Nephron progenitor cell (in vitro differentiated cells): ENCODE measurements at places on chromosomes 1 and 21.

DNA sequence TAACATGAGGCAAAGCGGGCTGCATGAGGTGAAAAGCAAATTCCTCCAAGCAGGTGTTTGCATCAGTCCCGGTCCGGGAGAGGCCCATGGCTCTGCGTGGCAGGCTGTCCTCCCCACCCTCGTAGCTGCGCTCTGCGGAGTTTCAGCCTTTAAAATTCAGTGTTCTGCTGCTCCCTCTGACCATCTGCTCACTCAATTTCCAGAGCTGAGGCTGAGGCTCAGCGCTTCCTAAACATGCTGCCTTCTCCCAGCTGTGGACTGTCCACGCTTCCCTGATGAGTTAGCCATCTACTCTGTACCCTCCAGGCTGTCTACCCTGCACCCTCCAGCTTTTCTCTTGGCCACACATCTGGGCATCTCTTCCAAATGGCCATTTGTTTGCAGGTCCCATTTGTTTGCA lies 87.7 kb downstream of the KCNJ6 start:
- peaks cover 6% of the 10 kb centered on the region for H3K27me3 ChIP-seq
- peaks cover 38% of the 10 kb centered on the region for H3K4me1 ChIP-seq
- peak overlapping the region; percentile 80 for H3K27ac ChIP-seq
- DNase-seq = no peak
- H3K4me3 ChIP-seq = no peak overlapping the region

GRCh38 chr21:37696936-37697335 lies 219.3 kb downstream of the KCNJ6 start:
- H3K4me3 ChIP-seq = no peak overlapping the region
- no peaks in the 10 kb centered on the region for H3K36me3 ChIP-seq
- peaks cover 7% of the 10 kb centered on the region for H3K4me1 ChIP-seq
- DNase-seq = no peak
- peaks cover 4% of the 10 kb centered on the region for H3K27me3 ChIP-seq

GRCh38 chr1:162666006-162666645 lies 33.9 kb downstream of the DDR2 start:
- DNase-seq = no peak
- no peak overlapping the region for H3K4me3 ChIP-seq
- H3K4me1 ChIP-seq = peaks cover 19% of the 10 kb centered on the region
- H3K36me3 ChIP-seq = no peaks in the 10 kb centered on the region

GRCh38 chr1:228366866-228367741 lies 39.5 kb downstream of the TRIM11 start:
- no peak for DNase-seq
- no peaks in the 10 kb centered on the region for H3K36me3 ChIP-seq
- peaks cover 8% of the 10 kb centered on the region for H3K4me1 ChIP-seq
- H3K27ac ChIP-seq = no peak overlapping the region
- no peak overlapping the region for H3K4me3 ChIP-seq

- peaks cover 93% of the 10 kb centered on the region for H3K27me3 ChIP-seq
- no peak overlapping the region for H3K4me3 ChIP-seq
- DNase-seq = no peak
- H3K27ac ChIP-seq = no peak overlapping the region
- H3K36me3 ChIP-seq = no peaks in the 10 kb centered on the region
Observed at GRCh38 chr1:204191456-204191855, 4.8 kb downstream of the KISS1 start.

GRCh38 chr1:209863766-209864485 lies 36.2 kb downstream of the UTP25 start:
- DNase-seq = no peak
- H3K27me3 ChIP-seq = peaks cover 45% of the 10 kb centered on the region
- no peak overlapping the region for H3K27ac ChIP-seq
- H3K36me3 ChIP-seq = no peaks in the 10 kb centered on the region
- H3K4me3 ChIP-seq = no peak overlapping the region

GRCh38 chr1:239016337-239016736 lies 370.0 kb upstream of the CHRM3 start:
- no peak overlapping the region for H3K27ac ChIP-seq
- no peaks in the 10 kb centered on the region for H3K36me3 ChIP-seq
- no peaks in the 10 kb centered on the region for H3K4me1 ChIP-seq

GRCh38 chr21:29376556-29376955 lies 77.8 kb downstream of the BACH1 start:
- H3K36me3 ChIP-seq = peaks cover 11% of the 10 kb centered on the region
- H3K4me1 ChIP-seq = no peaks in the 10 kb centered on the region
- peak overlapping the region; percentile 59 for H3K27ac ChIP-seq
- peak; percentile 16 for DNase-seq
- no peak overlapping the region for H3K4me3 ChIP-seq
- no peaks in the 10 kb centered on the region for H3K27me3 ChIP-seq

- peaks cover 85% of the 10 kb centered on the region for H3K36me3 ChIP-seq
- H3K4me1 ChIP-seq = no peaks in the 10 kb centered on the region
Observed at GRCh38 chr1:202002507-202002906, 7.9 kb upstream of the ELF3 start.

DNA sequence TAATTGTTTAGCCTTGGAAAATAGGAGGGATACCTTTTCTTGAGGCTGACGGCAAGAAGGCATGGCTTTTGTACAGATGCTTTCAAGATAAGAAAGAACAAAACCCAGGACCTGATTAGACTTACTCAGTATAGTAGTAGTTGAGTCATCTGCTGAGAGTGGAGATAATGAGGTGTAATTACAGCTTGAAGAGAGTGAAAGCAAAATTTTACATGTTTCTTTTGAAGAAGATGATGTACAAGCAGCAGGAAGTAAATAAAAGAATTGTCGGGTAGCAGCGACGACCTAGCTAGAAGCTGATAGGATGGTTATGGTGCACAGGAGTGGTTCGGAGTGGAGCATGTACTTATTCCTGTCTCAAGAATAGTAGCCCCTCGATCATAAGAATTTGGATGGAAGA lies 6.6 kb downstream of the ANGPTL1 start:
- H3K36me3 ChIP-seq = peaks cover 27% of the 10 kb centered on the region
- no peaks in the 10 kb centered on the region for H3K4me1 ChIP-seq
- no peaks in the 10 kb centered on the region for H3K27me3 ChIP-seq
- no peak overlapping the region for H3K27ac ChIP-seq

DNA sequence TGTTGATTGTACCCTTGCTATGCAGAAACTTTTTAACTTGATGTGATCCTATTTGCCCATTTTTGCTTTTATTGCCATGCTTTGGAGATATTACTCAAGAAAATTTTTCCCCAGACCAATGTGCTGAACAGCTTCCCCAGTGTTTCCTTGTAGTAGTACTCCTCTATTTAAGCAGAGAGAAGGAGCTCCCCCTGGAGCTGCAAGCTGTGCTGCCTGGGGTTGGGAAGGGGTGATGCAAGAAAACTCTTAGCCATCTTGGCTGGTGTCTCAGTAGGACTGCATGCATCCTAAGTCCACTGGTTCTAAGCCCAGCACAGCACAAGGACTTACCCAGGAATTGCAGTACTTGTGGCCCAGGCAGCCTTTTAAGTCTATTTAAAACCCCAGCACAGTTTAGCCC lies 121.6 kb downstream of the NTMT2 start:
- H3K36me3 ChIP-seq = no peaks in the 10 kb centered on the region
- no peak for DNase-seq
- H3K4me3 ChIP-seq = no peak overlapping the region
- H3K27ac ChIP-seq = no peak overlapping the region
- no peaks in the 10 kb centered on the region for H3K27me3 ChIP-seq

- H3K27me3 ChIP-seq = peaks cover 4% of the 10 kb centered on the region
- H3K27ac ChIP-seq = no peak overlapping the region
- no peak overlapping the region for H3K4me3 ChIP-seq
Observed at GRCh38 chr1:59514061-59514909, 217.4 kb downstream of the FGGY start.

- no peaks in the 10 kb centered on the region for H3K27me3 ChIP-seq
- H3K36me3 ChIP-seq = peaks cover 27% of the 10 kb centered on the region
- H3K4me3 ChIP-seq = no peak overlapping the region
Observed at GRCh38 chr1:180851995-180852887, 60.5 kb upstream of the KIAA1614 start.

DNA sequence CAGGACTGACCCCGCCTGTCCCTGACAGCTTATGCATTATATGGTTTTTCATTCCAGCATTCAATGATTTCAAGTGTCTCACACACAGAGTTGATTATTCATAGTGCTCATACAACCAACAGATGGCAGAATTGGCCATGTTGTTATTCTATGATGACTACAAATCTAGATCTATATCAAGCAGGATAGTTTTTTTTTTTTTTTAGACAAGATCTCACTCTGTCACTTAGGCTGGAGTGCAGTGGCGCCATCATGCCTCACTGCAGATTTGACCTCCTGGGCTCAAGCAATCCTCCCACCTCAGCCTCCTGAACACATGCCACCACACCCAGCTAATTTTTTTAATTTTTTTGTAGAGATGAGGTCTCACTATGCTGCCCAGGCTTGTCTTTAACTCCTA lies 40.1 kb upstream of the LRRC8D start:
- no peak for DNase-seq
- H3K4me3 ChIP-seq = no peak overlapping the region
- no peaks in the 10 kb centered on the region for H3K36me3 ChIP-seq
- peaks cover 25% of the 10 kb centered on the region for H3K4me1 ChIP-seq
- H3K27ac ChIP-seq = no peak overlapping the region

- no peak for DNase-seq
- peaks cover 14% of the 10 kb centered on the region for H3K27me3 ChIP-seq
- peaks cover 5% of the 10 kb centered on the region for H3K4me1 ChIP-seq
- no peaks in the 10 kb centered on the region for H3K36me3 ChIP-seq
Observed at GRCh38 chr1:110477041-110477440, 26.1 kb downstream of the PROK1 start.

- peaks cover 7% of the 10 kb centered on the region for H3K4me1 ChIP-seq
- H3K36me3 ChIP-seq = no peaks in the 10 kb centered on the region
- no peak for DNase-seq
- H3K27ac ChIP-seq = no peak overlapping the region
- peaks cover 36% of the 10 kb centered on the region for H3K27me3 ChIP-seq
Observed at GRCh38 chr1:38222891-38223290, 176.3 kb upstream of the POU3F1 start.

DNA sequence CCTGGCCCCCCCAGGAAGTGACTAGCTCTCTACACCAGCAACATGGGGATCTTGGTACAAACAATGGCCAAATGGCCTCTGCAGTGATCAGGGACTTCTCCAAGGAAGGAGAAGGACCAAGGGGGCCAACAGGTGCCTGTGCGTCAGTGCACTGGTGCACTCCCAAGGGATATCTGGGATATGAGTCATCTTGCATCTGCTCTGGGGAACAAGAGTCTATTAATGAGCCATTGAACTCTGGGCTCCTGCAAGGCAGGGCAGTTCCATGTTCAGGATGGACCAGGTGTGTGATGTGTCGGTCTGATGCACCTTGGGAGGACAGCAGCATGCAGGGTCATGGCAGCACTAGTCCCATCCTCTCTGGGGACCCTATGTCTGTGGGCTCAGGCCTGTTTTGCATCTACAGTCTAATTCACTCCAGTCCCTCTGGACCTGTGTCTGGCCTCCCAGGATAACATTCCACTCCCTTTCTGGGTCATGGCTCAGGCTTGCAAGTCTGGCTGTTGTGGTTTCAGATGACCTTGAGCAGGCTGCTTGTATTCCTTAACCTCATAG lies 125.3 kb downstream of the TRABD2B start:
- peaks cover 57% of the 10 kb centered on the region for H3K4me1 ChIP-seq
- H3K36me3 ChIP-seq = peaks cover 21% of the 10 kb centered on the region
- peak overlapping the region; percentile 40 for H3K27ac ChIP-seq
- H3K27me3 ChIP-seq = peaks cover 17% of the 10 kb centered on the region

- H3K36me3 ChIP-seq = no peaks in the 10 kb centered on the region
- peaks cover 2% of the 10 kb centered on the region for H3K27me3 ChIP-seq
- no peaks in the 10 kb centered on the region for H3K4me1 ChIP-seq
Observed at GRCh38 chr21:40929833-40930232, 82.9 kb upstream of the DSCAM start.

- H3K27me3 ChIP-seq = peaks cover 13% of the 10 kb centered on the region
- DNase-seq = no peak
- peaks cover 48% of the 10 kb centered on the region for H3K4me1 ChIP-seq
- H3K4me3 ChIP-seq = peak overlapping the region; percentile 96
Observed at GRCh38 chr1:204493145-204493983, 1.2 kb downstream of the PIK3C2B start.

GRCh38 chr1:225461533-225462428 lies 33.9 kb upstream of the LBR start:
- peaks cover 9% of the 10 kb centered on the region for H3K27me3 ChIP-seq
- H3K36me3 ChIP-seq = peaks cover 4% of the 10 kb centered on the region
- no peak overlapping the region for H3K27ac ChIP-seq
- no peak for DNase-seq
- no peak overlapping the region for H3K4me3 ChIP-seq
- H3K4me1 ChIP-seq = peaks cover 69% of the 10 kb centered on the region

DNA sequence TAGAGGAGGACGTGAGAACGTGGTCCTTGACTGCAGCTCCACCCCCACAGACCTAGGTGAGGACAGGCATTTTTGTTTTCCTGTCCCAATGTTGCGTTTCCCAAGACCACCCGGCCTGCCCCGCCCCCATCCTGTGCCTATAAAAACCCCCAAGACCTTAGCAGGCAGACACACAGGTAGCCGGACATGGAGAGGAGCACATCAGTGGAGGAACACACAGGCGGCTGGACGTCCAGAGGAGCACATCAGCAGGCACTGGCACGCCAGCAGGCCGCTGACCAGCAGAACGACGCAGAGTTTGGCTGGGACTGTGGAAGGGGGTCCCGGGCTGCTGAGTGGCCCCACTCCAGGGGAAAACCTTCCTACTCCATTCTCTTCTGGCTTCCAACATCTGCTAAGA lies 12.7 kb upstream of the HMGCL start:
- H3K27ac ChIP-seq = no peak overlapping the region
- DNase-seq = peak; percentile 5
- peaks cover 14% of the 10 kb centered on the region for H3K4me1 ChIP-seq
- H3K27me3 ChIP-seq = peaks cover 59% of the 10 kb centered on the region

DNA sequence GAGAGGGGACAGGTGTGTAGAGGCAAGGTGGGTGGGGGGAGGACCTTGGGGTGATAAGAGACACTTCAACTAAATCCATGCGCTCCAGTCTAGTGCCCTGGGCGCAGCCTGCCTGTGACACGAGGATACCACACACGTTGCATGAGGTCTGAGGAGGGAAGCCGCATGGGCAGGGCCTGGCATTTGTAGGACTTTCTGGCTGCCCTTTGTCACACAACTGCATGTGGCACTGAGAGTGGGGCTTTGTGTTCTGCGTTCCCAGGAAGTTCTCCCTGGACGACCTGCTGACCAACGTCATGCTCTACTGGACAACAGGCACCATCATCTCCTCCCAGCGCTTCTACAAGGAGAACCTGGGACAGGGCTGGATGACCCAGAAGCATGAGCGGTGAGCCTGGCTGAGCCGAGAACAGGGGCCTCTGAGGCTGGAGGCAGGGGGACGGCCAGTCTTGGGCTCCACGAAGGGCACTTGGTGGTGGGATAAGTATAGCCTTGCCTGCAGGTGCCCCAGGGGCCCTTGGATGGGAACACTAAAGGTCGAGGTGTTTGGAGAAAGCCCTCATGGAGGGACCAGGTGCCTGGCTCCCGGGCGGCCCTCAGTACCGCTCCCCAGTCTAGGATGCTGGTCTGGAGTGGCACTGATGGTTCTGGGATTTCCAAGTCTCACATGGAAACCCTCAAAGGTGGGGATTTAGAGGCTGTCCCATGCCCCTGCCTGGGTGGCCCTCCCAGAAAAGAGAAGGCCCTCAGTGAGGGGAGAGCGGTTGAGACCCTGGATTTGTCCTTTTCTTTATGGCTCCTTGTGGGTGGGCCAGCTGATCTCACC lies 34.5 kb downstream of the EPHX1 start:
- H3K4me3 ChIP-seq = no peak overlapping the region
- DNase-seq = no peak
- peaks cover 59% of the 10 kb centered on the region for H3K4me1 ChIP-seq

GRCh38 chr1:53197291-53198200 lies 922 bp downstream of the CPT2 start:
- peaks cover 7% of the 10 kb centered on the region for H3K27me3 ChIP-seq
- peaks cover 27% of the 10 kb centered on the region for H3K4me1 ChIP-seq
- peak overlapping the region; percentile 90 for H3K27ac ChIP-seq
- DNase-seq = no peak
- H3K4me3 ChIP-seq = peak overlapping the region; percentile 96
- H3K36me3 ChIP-seq = peaks cover 17% of the 10 kb centered on the region

- no peak for DNase-seq
- H3K27me3 ChIP-seq = peaks cover 4% of the 10 kb centered on the region
- no peaks in the 10 kb centered on the region for H3K36me3 ChIP-seq
- H3K27ac ChIP-seq = peak overlapping the region; percentile 30
- peaks cover 13% of the 10 kb centered on the region for H3K4me1 ChIP-seq
Observed at GRCh38 chr1:197733324-197733723, 42.0 kb downstream of the DENND1B start.
